Stimulated activated CD4-positive, alpha-beta T cell treated with anti-CD3 and anti-CD28 coated beads, Interleukin-1b, Interleukin-23, amount 100 ng/mL, for 1 hour (primary cell): ENCODE measurements at places on chromosomes 6 and 20.

GRCh38 chr20:58418949-58419748, 30.1 kb downstream of the VAPB start:
- DNase-seq = no peak

- DNase-seq = no peak
Observed at GRCh38 chr20:57513199-57513598, 11.7 kb downstream of the CTCFL start.

DNA sequence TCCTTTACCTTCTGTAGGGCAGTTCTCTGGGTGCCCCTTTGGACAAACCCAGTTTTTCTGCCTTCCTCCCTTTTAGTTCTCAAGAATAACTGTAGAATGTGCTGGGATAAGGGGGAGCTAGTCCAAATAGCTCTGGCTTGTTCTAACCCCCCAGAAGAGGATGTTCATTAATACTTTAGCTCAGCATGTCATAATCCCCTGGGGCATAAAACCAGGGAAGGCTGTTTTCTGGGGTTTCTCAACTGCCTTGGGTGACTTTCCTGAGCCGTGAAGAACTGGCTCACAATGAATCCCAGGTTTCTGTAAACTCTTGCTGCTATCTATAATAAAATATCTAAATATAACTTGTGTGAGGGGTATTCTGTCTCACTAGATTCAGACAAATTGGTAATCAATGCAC, 44.5 kb upstream of the RNF217 start:
- DNase-seq = no peak

DNA sequence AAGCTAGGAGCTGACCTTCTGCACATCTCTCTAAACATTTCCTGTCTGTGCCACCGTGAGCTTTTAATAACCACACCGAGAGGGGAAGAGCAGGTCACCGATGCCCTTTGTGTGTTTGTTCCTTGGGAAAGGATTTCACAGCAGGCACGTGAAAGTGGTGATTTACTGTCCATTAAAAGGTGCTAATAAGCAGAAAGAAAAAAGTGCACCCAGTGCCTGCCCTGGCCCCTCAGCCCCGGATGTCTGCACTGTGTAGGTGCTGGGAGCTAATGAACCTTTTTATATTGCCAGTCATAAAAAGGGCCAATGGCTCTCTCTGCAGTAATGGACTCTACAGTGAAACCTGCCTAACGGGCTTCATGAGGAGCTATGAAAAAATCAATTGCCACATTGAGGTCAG, 312.6 kb downstream of the C6orf118 start:
- DNase-seq = no peak

GRCh38 chr6:169986171-169986847, 234.9 kb downstream of the ERMARD start:
- no peak for DNase-seq

GRCh38 chr20:35698298-35699126, 640 bp downstream of the NFS1 start:
- DNase-seq = no peak

DNA sequence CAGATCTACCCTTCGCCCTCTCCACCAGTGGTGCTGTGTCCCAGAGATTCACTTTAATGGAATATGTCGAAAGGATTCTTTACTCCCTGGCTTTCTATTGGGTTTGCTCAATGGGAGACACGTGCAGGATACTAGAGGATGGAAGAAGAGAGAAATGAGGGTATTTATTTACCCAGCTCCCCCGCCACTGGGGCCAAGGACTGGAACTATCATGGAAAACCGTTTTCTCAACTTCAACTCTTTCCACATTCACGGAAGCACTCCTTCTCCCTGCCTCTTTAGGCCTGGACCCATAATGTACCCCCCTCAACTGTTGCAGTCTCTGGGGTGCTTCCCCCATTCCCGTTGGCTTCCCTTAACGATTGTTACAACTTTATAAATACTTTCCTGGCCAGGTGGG, 26.6 kb upstream of the RALY start:
- DNase-seq = no peak

DNA sequence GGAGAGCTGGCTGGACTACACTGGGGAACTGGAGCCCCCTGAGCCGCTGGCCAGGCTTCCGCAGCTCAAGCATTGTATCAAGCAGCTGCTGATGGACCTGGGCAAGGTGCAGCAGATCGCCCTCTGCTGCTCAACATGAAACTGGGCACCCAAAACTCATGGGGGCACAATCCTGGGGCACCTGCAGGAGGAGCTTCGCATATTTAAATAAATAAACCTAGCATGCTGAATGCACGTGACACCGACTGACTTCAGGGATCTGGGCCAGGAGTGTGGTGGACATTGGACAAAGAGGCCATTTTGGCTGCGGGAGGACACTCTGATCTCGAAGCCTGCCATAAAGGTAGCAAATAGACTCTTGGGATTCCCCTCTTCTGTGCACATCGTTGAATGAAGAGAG, 6.8 kb downstream of the SCAND1 start:
- no peak for DNase-seq

- DNase-seq = no peak
Observed at GRCh38 chr6:44960898-44961297, 367.2 kb upstream of the RUNX2 start.

GRCh38 chr20:53795170-53795569, 201.5 kb upstream of the ZNF217 start:
- DNase-seq = no peak
